ENCODE measurements at places on chromosomes 16 and 17.

DNA sequence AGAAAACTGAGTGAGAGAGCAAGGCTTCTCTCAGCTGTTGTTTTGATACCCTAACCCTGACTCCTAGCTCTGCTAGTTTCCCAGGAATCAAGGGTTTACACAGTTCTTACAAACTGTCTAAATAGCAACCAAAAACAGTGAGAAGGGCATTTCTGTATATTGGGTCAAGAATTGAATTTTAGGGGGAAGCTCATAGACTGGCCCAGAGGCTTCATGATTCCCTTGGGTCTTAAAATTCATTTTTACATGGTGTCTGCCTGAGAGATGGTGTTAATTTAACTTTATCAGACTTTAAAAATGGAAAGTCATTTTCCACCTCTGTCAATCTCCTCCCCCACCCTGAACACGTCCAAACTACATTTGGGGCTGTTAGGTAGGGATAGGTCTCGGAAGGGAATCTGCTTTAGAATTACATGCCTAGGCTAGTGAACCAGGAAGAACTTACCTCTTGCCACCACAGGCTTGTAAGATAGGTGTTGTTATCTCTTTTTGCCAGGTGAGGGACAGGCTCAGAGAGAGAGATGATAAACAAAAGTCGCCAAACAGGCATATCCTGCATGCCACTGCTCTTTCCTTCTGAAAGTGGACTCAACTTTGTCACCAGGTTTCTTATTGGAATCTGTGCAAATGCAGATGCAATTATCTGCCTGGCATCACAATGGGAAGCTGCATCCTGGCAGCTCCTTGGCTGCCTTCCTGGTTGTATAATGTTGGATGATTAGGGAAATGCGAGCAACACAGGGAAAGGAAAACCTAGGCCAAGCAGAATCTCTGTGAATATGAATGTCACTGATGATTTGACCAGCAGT lies 3.1 kb downstream of the PHAF1 start:
- DNase-seq, result no peak

DNA sequence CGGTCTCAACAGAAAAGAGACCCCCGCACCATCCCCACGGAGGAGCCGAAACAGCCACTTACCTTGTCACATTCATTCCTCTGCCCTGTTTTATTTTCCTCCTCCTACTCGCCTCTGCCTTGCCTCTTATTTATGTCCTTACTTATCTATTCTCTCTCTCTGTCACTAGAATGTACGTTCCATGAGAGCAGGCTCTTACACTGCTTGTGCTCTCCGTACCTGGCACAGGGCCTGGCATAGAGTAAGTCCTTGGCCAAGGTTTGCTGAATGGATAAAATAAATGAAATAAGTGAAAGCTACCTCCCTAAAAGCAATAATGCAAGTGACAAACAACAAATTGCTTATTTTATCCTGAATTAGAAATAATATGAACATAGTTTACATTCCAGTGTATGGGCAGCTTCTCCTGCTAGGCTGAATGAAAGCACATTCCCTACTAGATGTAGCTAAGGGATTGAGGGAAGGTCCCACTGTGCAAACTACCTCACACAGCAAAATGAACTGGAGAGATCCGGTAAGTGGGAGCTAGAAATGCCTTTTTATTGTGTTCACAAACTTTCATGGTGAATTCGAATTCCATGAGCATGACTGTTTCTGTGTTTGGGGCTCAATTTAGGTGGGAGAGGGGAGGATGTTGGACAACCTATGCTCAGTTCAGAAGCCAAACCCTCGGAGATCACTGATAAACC lies 173.1 kb downstream of the PARN start:
- DNase-seq, result no peak

DNA sequence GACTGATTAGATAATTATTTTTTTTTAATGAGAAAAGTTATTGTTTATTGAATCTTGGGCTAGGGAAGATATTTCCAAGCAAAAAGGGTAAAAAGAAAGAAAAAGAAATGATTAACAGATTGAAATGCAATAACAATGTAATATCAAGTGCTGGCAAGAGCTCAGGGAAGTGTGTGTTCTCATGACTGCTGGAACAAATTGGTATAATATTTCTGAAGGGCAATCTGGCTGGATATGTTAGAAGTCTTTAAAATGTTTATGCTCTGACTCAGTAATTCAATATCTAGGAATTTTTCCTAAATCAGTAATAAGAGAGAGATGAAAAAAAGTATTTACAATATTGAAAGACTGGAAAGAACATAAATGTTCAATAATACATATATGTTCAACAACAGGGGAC lies 7.6 kb upstream of the ZNF624 start:
- DNase-seq, result no peak

DNA sequence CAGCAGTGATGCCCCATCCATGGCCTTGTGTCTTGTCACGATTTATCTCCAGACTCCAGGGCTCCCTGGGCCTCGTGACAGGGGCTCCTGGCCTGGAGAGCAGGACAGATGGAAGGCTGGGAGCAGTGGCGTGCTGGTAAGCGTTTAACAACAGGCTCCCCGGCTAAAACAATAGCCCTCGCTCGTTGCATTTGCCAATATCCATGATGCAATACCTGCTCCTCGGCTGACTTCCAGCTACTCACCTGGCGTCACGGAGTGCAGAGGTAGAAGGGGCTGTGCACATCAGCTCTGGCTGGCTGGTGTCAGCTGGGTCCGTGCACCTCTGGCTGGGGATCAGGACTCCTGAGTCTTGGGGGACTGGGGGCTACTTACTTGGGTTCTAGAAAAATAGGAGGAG lies 1.5 kb upstream of the BICDL2 start:
- peak; percentile 76 for DNase-seq

- no peak for DNase-seq
These were observed 28.8 kb downstream of the HEATR6 start for GRCh38 chr17:60049936-60050335.

DNA sequence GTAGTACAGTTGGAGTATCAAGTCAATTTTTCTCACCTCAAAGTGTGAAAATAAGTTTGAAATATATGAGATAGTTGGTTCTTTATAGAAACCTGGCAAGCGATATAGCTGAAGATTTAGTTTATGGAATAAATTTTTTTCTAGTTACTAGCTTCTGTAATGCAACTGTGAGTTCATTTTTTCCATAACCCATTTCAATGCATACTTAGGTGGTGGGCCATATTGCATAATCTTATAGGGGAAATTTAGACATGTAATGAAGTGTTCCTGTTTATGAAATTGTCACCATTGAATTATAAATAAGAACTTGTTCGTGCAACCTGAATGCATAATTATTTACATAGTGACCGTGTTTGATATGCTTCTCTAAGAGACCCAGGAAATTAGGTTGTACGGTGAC lies 9.0 kb downstream of the MOSMO start:
- no peak for DNase-seq
